Midbrain (tissue), 1 donor: ENCODE measurements at places on chromosomes 1 and 21.

GRCh38 chr1:35188578-35189392 lies 4.2 kb downstream of the SFPQ start:
- no peak for DNase-seq

DNA sequence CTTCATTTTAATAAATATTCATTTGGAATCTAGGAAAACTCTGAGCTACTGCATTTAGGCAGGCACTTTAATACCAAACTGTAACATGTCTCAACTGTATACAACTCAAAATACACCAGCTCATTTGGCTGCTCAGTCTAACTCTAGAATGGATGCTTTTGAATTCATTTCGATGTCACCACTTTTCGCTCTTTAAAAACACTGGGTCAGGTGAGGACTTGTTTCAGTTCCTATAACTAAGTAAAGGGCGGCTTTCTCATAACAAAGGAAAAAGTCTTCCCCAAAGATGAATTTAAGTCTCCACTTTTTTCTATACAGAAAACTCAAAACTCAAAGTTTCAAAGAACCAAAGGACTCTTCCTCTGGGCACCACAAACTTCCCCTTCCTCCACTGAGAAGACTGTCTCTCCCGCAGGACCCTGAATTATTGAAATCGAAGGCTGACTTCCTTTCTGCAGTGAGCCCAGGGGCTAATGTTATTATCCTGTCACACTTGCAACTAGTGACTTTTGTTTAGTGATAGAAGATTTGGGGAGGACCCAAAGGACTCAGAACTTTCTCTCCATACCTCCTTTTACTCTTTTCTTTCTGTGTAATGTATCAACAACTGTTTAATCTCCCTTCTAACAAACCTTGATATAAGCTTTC lies 9.7 kb upstream of the DHX9 start:
- no peak for DNase-seq

DNA sequence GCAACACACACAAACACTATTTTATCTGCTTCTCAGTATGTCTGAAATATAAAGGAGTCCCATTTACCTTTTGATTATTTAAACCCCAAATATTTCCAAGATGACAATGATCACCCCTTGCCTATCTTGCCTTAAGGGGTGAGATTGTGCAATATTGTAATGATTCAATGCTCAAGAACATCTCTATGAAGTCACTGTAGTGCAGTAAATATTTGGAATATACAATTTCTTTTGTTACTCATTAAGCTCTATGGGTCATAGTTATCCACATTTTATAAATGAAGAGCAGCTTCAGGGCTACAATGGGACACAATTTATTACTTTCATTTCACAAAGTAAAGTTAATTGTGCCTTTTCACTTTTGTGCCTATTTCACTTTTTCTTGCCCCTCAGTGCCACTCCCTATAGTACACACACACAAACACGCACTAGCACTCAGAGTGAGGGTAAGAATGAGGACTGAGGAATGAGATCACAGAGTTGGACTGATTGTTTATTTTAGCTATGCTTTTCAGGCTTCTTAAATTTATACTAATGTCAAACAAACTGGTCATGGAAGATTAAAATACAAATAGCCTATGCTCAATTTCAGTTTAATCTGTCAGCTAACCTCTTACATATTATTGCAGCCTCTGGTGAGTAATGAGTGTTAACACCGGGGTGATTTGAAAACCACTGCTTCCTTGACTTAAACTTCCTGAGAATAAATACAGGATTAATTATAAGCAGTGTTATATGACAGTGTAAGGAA lies 521.0 kb upstream of the B3GALT2 start:
- DNase-seq, result no peak

- no peak for DNase-seq
Observed at GRCh38 chr1:244901400-244902015, 37.2 kb upstream of the HNRNPU start.

DNA sequence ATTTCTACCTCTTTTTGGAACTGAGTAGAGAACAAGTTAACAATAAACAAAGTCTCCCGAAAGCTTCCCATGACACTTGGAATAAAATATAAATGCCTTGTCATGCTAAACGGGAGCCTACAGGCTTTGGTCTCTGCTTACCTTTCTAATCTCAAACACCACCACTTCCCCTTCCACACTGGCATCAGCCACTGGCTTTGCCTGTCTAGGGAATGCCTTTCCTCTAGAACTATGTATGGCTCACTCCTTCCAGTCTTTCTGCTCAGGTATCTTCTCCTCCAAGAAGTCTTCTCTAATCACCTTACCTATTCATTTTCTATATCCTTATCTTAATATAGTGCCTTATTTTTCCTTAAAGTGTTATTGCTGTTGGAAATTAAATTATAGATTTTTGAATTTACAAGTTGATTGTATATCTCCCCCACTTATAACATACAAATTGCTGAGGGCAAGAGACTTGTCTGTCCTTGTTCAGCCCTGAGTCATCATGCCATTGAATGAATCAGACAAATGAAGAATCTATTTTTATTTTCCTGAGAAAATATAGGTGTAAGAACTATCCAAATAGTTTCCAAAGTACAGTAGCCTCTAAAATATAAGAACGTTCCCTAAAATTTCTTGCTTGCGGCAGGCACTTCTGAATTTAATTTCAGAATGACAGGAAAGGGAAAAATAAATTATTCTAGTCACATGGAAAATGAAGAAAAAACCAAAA lies 119.2 kb downstream of the TM2D1 start:
- DNase-seq, result no peak
